Activated CD8-positive, alpha-beta memory T cell treated with anti-CD3 and anti-CD28 coated beads for 4 hours (primary cell): ENCODE measurements at places on chromosomes 4 and X.

DNA sequence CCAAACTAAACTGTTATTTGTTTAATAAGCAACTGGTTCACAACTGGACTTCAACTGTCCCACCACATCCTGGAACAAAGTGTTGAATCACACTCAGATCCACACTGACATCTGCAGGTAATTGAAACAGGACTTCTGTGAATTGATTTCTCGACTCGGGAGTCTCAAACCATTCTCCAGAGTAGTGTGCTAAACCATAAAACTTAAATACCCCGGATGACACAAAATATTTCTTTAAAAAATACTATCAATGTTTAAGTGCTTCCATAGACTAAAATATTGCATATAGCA lies 95.4 kb upstream of the PLAC1 start:
- DNase-seq = no peak

DNA sequence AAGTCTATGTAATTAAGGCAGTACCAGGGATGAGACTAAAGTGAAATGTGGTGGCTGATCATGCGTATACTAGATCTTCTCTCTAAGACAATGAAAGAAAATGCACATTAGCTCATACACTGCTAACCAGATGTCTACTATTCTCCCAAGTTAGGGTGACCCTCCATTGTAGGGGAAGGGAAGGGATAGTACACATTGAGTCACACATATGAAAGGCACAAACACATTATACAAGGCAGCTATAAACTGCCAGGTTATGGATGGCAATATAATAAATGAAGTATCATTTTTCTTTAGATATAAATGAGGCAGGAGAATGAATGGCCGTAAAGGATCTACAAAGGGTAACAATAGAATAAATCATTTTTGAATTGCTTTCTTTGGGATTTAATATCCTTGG lies 4.5 kb downstream of the SHROOM3 start:
- DNase-seq = no peak

- DNase-seq = no peak
Observed at GRCh38 chrX:101206471-101206870, 13.1 kb upstream of the DRP2 start.

DNA sequence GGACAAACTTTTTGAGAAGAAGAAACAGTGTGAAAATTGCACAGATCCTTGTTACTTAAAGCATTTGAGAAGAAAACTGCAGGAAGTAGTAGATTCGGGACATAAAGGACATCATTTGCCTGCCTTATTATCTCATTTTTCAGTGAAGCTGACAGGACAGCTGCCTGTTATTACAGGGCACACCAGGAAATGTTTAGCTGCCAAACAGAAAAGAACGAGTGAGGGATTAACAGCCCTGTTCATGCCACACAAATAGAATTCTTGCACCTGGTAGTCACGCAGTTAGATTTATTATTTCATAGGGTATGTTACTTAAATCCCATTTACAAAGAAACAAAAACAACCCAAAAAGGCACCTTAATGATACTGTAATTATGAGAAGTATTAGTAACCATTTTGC lies 100.6 kb downstream of the CHIC2 start:
- DNase-seq = no peak

DNA sequence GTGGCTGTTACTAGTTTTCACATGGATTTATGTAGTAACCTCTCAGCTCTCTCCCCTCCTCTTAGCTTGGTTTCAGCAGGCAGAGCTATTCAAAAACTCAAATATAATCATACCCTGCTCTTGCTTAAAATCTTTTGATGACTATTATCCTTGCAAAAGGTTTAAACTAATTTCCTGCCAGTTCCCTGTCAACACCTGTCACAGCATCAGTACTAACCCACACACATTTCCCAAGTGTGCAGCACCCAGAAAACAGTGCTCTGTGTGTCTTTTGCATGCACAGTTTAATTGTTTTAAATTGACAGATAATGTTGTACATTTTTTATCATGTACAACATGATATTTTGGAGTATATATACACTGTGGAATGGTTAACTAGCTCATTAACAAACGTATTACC lies 202.0 kb downstream of the PAPSS1 start:
- DNase-seq = no peak

- no peak for DNase-seq
Observed at GRCh38 chr4:82744284-82744968, 54.2 kb downstream of the SCD5 start.

GRCh38 chrX:148815218-148815961 lies 315.0 kb downstream of the AFF2 start:
- no peak for DNase-seq

GRCh38 chr4:75080888-75081287 lies 148.0 kb downstream of the PARM1 start:
- no peak for DNase-seq

- no peak for DNase-seq
Observed at GRCh38 chr4:26088433-26088928, 174.5 kb downstream of the SMIM20 start.

GRCh38 chrX:16067886-16068515 lies 55.4 kb upstream of the GRPR start:
- no peak for DNase-seq

DNA sequence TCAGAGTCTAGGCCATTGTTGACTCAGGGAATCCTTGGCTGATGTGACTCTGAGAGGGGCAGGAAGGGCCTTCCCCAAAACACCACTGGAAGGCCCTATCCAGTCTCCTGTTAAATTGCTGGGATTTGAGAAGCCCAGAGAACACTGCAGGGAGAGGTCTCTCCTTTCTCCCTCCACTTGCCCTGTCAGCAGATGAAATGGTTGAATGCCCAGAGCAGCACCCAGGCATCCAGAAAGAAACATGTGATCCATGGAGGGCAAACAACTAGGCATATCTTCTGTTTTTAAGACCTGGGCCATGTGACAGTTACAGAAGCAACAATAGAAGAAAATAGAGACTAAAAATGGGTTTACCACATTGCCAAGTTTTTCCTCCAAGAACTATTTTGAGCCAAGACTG lies 291.1 kb downstream of the QDPR start:
- DNase-seq = no peak

DNA sequence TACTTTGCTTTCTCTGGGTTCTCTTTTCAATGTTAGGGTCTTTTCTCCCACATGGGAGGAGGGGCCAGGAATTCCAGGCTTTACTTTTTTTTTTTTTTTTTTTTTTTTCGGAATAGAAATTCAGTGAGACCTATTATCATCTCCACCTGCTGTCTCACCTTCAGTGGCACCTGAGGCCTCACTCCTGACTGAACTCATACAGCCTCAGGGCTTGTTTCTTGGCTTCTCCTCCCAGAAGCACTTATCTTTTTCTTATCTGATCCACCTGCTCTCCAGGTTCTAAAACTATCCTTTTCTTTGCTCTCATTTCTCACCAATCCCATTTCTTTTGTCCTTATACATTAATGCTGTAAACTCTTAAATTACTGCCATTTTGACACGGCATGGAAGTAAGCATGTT lies 117.3 kb upstream of the PPP3CA start:
- DNase-seq = no peak

DNA sequence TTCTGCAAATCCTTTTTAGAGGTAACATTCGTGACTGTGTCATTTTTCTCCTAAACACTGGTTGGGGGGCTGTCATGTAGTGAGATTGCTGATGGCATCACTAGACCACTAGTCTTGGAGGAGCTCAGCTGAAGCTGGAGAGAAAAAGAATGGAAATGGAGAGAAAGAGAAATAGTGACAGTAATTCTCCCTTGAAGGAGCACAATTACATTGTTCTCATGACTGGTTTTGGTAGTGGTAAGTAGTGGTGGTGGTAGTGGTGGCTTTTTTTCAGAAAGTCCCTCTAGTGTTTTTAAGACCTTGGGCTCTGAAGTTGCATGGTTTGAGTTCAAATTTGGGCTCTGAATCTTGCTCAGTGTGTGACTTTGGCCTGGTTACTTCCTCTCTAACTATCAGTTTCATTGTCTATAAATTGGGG lies 99.8 kb downstream of the LARP7 start:
- DNase-seq = no peak

DNA sequence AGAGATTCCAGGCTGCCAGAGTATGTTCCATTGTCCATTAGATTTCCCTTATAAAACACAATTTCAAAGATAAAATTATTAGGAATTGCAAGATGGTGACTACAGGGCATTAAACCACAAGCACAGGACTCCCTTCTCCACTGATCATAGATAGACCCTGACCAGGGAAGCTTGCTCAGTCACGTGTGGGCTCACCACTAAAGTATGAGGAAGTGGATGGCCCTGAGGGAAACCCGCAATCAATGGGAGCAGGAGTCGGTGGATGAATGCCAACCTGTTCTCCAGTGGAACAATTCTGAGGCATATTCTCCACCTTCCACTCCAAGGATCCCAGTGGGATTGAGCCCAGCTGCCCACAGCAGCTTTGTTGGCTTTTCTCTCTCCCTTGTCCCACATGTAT lies 515.7 kb downstream of the BCOR start:
- DNase-seq = no peak

DNA sequence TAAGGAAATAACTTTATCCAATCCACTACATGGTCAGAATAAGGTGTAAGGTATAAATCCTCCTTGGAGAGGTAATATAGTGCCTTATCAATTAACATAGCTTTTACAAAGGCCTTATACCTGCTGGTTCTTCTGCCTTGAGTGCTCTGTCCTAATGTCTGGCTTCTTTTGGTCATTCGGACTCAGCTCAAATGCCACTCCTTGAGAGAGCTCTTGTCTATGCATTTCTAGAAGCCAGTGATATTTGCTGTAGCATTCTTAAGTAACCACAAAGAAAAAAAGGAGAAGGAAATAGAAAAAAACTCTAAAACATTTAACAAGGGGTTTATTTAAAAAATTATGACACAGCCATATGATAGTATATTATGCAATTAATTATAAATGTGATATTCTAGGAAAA lies 444.8 kb upstream of the SLIT2 start:
- no peak for DNase-seq

GRCh38 chrX:34624416-34624815 lies 32.7 kb downstream of the TMEM47 start:
- no peak for DNase-seq

DNA sequence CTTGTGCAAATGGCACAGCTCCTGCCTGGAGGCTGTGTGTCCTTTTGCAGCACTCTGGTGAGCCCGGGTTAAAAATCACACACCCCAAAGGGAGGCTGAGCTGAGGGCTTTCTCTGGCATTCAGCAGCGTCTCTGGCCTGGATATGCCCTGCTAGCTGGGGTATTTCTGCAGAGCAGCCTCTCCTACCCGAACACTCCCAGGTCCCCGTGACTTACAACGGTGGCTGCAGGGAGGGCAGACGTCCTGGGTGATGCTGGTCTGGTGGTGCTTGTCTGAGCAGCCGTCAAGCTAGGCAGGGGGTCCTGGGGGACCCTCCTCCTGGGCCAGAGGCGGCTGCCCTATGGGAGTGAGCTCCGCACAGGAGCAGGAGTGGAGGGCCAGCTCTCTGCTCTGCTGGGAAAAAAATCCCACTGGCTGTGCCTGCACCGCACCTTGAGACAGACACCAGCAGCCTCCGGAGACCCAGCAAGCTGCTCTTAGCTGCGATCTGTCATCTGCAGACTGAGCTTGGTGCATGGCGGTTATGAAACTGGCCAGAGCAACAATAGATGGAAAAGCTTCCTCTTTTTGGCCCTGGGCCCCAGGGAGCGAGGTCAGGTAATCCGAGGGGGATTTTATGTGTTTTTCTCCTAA lies 41.3 kb upstream of the ASMTL start:
- DNase-seq = no peak

- no peak for DNase-seq
Observed at GRCh38 chrX:27731962-27732361, 75.8 kb upstream of the MAGEB10 start.

DNA sequence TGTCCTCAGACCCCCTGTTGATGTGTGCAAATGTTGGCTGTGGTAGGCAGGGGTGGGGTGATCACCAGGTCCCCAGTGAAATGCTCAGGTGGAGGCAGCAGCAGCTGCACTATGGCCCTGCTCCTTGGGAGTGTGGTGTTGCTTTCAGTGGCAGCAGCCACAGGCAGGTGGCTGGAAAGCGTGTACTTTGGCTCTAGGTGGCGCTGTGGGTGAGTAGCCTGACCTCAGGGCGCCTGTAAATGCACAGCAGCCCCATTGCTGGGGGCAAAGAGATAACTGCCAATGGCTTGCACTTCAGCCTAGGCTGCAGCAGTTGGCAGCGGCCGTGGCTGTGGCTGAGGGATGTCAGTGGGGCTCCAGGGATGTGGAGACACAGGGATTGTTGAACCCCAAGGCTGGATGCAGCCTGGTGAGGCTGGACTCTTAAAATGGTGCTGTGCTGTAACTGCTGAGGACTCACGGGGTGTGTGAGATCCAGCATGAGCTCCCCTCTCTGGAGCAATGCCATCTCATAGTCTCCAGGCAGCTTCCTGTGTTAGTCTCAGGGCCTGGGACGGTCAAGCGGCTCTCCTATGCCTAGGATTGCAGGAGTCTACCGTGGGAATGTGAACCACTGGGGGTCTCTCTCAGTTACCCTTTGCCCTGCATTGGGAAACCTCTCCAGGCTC lies 421.7 kb upstream of the HTR2C start:
- no peak for DNase-seq

DNA sequence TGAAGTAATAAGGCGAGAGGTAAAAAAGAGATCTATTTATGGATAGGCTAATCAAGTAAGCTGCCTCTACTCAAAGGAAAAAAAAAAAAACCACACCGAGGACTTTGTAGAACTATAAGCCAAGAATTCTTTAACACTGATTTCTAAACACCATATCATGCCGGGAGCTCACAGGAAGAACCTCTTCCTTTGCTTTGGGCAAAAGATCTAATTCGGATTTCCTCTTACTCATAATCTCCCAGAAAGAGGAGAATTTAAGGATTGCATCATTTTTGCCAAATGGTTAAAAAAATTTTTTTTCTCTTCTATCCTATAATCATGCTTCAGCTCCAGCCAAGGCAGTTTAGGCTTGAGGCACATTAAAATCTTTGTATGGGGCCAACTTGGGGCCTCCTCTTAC lies 95.5 kb downstream of the ZNF827 start:
- DNase-seq = no peak

GRCh38 chr4:3186609-3187008 lies 62.4 kb upstream of the MSANTD1 start:
- DNase-seq = no peak

GRCh38 chr4:104756837-104757236 lies 262.1 kb upstream of the CXXC4 start:
- DNase-seq = no peak

GRCh38 chrX:119684916-119685224 lies 8.1 kb downstream of the SEPTIN6 start:
- no peak for DNase-seq

DNA sequence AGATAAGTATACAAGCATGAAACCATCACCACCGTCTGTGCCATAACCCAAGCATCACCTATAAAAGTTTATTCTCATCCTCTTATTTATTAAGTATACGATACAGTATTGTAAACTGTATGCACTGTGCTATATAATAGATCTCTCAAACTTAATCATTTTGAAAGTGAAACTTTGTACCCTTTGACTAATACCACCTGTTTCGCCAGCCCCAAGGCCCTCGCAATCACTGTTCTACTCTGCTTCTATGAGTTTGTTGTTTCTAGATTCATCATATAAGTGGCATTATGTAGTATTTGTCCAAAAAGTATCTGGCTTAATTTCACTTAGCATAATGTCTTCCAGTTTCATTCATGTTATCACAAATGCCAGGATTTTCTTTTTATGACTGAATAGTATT lies 72.1 kb upstream of the DOCK11 start:
- no peak for DNase-seq
